Dermis microvascular lymphatic vessel endothelial cell (primary cell): ENCODE measurements at places on chromosomes 2 and 18. TPM values are rescaled to one million over a fixed set of nuclear protein-coding genes. Genes with fewer than 3 reads are reported as not detected.

Gene TMEM178A
- total RNA-seq = 0.25 TPM in 1 of 2 replicates, not detected in the other

Gene TGFA
- total RNA-seq = 8.0 and 14.5 TPM in 2 replicates

GRCh38 chr2:2743164-2743571 is 412.1 kb upstream of the MYT1L start:
- no peak for DNase-seq

Gene ZSWIM2
- under 0.01 TPM in 1 of 2 replicates, not detected in the other for total RNA-seq

GRCh38 chr18:69951182-69951581 is 3.5 kb upstream of the CD226 start:
- peak; percentile 77 for DNase-seq

DNA sequence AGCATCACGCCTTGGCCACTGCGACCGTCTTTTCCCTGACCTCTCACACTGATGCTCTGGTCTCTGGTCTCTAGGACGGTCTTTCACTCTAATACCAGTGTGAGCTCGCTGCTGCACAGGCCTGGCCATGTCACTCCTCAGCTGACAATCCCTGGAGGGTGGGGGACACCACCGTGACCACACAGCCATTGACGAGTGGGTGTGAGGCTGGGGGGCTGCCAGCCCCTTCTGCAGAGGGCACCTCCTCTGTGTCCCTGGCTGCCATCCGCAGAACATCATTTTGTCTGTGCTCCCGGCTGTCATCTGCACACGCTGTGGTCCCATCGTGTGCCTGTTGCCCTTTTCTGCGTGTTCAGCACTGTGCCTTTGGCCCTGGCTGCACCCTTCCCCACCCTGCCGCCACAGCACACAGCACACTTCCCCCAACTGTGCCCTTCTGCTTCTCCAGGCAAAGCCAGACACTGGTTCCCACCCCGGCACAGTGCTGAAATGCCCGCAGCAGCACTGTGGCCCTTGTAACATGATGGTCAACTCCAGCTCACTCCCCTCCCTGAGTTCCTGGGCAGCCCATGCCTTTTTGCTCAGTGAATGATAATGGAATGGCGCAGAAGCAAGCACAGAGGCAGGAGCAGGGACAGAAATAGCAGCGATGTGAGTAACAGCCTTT is 30.4 kb upstream of the INHBB start:
- DNase-seq = no peak

DNA sequence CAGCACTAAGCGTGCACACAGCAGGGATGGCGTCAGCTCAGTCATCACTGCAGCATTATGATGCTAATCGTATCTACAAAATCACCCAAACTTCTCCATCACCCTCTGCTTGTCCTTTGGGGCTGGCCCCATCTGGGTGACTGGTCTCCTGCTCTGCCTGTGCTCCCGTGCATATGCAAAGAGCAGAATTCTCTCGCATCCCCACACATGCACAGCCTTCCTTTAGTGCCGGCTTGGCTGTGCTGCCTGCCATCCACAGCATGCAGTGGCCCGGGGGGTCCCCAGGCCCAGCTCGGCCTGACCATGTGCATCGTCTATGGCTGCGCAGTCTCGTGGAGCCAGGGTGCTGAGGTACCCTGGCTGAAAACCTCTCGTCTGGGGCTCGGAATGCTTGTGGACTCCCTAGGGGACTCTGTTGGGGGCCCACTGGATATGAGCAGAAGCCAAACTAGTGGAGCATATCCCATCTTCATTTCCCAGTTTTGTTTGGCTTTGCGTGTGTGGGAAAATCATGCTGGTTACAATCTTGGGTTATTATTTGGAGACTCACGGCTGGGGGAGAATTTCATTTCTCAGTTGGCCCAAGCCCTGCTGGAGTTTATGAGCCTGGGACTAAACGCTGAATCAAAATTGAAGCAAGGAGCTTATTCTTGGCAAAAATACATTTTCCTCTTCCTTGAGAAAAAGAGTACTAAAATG is 70.9 kb upstream of the HS6ST1 start:
- DNase-seq = no peak

Gene TSHZ1
- 6.5 and 13.4 TPM in 2 replicates for total RNA-seq

Gene RNF152
- 83.6 and 125 TPM in 2 replicates for total RNA-seq

DNA sequence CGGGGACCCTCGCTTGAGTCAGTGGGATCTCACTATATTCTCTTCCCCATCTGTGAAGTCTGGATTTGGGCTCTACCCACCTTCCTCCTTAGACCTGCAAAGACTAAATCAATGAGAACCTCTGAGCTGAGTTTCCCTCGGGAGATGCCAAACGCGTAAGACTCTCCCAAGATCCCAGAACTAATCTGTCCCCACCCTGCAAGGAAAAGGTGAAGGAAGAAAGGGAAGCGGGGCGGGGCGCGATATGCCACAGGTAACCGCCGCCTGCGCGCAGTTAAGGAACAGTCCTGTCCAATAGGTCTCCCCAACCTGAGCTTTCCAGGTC is 780 bp downstream of the SRD5A2 start:
- DNase-seq = no peak

DNA sequence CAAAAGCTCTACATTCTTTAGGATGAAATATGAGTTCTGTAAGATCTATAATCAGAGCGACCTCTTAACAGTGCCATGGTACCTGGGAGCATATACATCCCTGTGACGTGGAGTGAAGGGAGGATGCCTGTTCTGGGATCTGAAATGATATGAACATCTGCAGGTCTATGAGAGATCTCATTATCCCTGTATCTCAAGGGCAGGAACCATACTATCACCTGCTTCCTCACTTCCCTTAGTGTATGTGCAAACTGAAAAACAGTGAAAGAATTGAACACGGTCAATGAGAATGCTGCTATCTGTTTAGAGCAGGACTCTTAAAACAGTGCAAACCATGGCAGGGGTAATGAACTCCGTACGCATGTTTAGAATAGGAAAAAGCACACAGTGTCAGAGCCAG is 364.0 kb downstream of the LPIN1 start:
- DNase-seq = no peak

Gene FEV
- total RNA-seq = not detected in 2 replicates

DNA sequence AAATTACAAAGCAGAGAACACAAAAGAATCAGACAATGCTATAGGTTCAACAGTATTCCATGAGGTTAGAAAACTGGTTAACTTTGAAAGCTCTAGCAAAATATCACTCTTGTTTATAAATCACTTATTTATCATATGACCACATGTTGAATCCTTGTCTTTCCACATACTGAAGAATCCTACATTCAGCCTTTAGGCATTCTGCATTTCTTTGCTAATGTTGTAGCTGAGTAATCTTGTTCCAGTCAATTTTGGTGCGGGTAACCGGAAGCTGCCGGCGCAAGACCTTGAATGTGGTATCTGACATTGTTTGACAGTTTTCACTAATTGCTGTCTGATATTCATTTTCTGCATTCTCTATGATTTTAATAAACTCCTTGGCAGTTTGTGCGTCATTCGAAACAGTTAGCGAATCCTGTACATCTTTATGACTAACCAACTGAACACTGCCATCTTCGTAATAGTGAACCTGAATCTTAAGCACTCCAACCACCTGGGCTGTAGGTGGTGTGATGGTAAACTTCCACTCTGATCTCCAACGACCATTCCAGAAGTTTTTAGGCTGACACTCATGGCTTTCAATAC is 154.1 kb downstream of the BAZ2B start:
- DNase-seq = no peak

- DNase-seq = no peak
Observed at GRCh38 chr18:36160959-36161371, 26.3 kb upstream of the MOCOS start.

- no peak for DNase-seq
Observed at GRCh38 chr2:198639580-198639979, 818.2 kb downstream of the SATB2 start.

Gene POTEJ
- total RNA-seq = 0.26 and 0.38 TPM in 2 replicates

GRCh38 chr2:14831458-14831857 is 198.9 kb downstream of the LRATD1 start:
- DNase-seq = no peak

DNA sequence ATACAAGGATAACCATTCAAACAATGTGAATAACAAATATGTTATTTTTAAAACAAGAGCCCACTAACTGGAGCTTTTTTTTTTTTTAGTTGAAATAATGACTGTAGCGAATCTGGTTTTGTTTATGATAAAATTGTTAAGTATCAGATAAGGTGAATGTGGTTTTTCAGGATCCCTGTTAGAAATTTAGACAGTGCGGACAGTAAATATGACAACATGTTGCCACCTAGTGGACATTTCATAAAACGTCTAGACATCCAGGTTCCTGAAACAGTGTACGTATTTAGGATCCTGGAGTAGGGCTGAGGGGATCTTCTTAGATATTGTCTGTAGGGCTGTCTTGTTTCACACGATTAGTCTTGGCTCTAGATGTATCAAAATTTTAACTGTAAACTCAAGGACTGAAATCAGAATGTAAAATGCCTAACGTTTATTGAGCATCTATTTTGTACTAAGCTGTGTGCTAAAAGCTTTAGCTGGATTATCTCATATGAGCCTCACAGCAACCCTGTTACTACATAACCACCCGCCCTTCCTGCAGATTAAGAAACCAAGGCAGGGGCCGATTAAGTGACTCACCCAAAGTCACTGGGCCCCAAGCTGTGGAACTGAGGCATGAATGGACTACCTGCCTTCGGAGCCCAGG is 23.9 kb upstream of the CCDC68 start:
- peak; percentile 43 for DNase-seq
